Parietal lobe (tissue), 2 donors: ENCODE measurements at places on chromosomes 3 and 15. TPM values are rescaled to one million over a fixed set of nuclear protein-coding genes. Genes with fewer than 3 reads are reported as not detected.

The HESX1 gene
- total RNA-seq: not detected

The ARNT2 gene
- total RNA-seq: 69.2 TPM

The PAK2 gene
- 90.1 TPM for total RNA-seq

The FBXW12 gene
- total RNA-seq: 2.8 TPM

The CLCN2 gene
- total RNA-seq: 15.0 TPM

The AHSG gene
- 0.63 TPM for total RNA-seq

The SEC22C gene
- 72.3 TPM for total RNA-seq

The RPP14 gene
- total RNA-seq: 18.2 TPM

The CASR gene
- total RNA-seq: 0.31 TPM

The PML gene
- 19.1 TPM for total RNA-seq
